ENCODE measurements at places on chromosomes 6 and 20. TPM values are rescaled to one million over a fixed set of nuclear protein-coding genes. Genes with fewer than 3 reads are reported as not detected.

Gene CNR1
- 4.8 TPM for polyA plus RNA-seq

GRCh38 chr20:38119446-38119845 is 45.6 kb downstream of the TGM2 start:
- H3K4me3 ChIP-seq, result no peak overlapping the region
- no peaks in the 10 kb centered on the region for H3K27me3 ChIP-seq
- no peak for DNase-seq
- no peaks in the 10 kb centered on the region for H3K36me3 ChIP-seq
- H3K27ac ChIP-seq, result no peak overlapping the region

Gene NT5DC1
- polyA plus RNA-seq, result 26.4 TPM

DNA sequence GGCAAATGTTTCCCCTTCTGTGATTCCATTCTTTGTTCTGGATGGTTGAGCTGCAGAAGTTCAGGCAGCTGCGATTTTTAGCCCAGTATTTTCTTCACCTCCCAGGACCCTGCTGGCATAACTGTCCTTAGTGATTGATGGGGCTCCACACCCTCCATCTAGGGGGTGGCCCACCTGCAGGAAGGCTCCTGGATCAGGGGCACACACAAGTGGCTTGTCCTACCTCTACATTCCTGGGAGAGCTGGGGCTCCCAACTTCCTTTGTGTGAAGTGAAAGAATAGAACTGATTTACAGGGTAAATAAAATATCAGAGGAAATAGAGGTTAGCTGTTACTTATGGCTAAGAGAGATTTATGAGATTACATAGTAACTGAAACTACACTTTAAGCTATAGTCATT is 129.5 kb upstream of the MAP3K7 start:
- DNase-seq, result no peak
- no peaks in the 10 kb centered on the region for H3K36me3 ChIP-seq
- H3K27me3 ChIP-seq, result no peaks in the 10 kb centered on the region
- H3K4me1 ChIP-seq, result no peaks in the 10 kb centered on the region

- H3K36me3 ChIP-seq, result no peaks in the 10 kb centered on the region
- DNase-seq, result no peak
- no peak overlapping the region for H3K4me3 ChIP-seq
- no peaks in the 10 kb centered on the region for H3K27me3 ChIP-seq
Observed at GRCh38 chr6:72820906-72821305, 199.0 kb downstream of the KCNQ5 start.
